ENCODE measurements at places on chromosomes 7 and 10. TPM values are rescaled to one million over a fixed set of nuclear protein-coding genes. Genes with fewer than 3 reads are reported as not detected.

- no peaks in the 10 kb centered on the region for H3K36me3 ChIP-seq
- peaks cover 18% of the 10 kb centered on the region for H3K4me1 ChIP-seq
- peak; percentile 99 for DNase-seq
- H3K27me3 ChIP-seq: no peaks in the 10 kb centered on the region
- no peak overlapping the region for H3K4me3 ChIP-seq
Measured at GRCh38 chr10:16965740-16966447, 148.7 kb upstream of the RSU1 start.

- H3K4me1 ChIP-seq: peaks cover 6% of the 10 kb centered on the region
- H3K4me3 ChIP-seq: no peak overlapping the region
- peaks cover 22% of the 10 kb centered on the region for H3K36me3 ChIP-seq
- no peak overlapping the region for H3K27ac ChIP-seq
Measured at GRCh38 chr7:50661345-50662040, 96.3 kb upstream of the DDC start.

DNA sequence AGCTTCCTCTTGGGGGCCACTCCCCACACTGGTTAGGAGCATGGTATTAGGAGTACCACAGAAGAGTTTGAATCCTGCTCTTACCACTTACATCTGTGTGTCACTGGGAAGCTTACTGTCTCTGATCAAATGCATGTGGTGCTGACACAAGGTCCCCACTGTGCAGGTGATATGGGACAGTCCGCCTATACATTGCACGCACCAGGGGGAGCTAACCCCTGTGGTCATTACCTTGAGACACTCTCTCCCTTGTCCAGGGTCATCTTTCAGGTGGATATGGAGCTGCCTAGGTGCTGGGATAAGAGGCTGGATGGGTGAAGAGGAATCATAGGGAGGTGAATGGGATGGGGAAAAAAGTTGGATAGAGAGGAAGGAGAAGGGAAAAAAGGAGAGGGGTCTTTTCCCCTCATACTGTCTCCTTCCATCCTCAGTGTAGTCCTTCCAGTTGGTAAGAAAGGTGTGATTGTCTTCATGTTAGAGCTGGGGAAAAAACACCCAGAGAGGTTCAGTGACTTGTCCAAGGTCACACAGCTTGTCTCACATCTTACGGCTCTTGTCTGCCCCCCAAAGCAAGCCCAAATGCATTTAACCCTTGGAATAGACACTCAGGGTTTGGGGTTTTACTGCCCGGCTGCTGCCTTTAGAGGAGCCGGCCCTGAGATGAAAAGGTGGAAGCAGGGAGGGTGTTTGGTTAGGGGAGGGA lies 125.9 kb downstream of the CDH23 start:
- no peak overlapping the region for H3K27ac ChIP-seq
- no peaks in the 10 kb centered on the region for H3K36me3 ChIP-seq
- no peak overlapping the region for H3K4me3 ChIP-seq
- H3K4me1 ChIP-seq: no peaks in the 10 kb centered on the region
- no peak for DNase-seq

GRCh38 chr7:158318511-158318913 lies 269.1 kb downstream of the PTPRN2 start:
- no peak overlapping the region for H3K27ac ChIP-seq
- no peak overlapping the region for H3K4me3 ChIP-seq
- H3K36me3 ChIP-seq: no peaks in the 10 kb centered on the region
- no peaks in the 10 kb centered on the region for H3K27me3 ChIP-seq

GRCh38 chr7:79064187-79064823 lies 389.2 kb downstream of the MAGI2 start:
- no peaks in the 10 kb centered on the region for H3K4me1 ChIP-seq
- DNase-seq: peak; percentile 4
- no peak overlapping the region for H3K27ac ChIP-seq
- H3K27me3 ChIP-seq: no peaks in the 10 kb centered on the region
- no peak overlapping the region for H3K4me3 ChIP-seq
- H3K36me3 ChIP-seq: no peaks in the 10 kb centered on the region

DNA sequence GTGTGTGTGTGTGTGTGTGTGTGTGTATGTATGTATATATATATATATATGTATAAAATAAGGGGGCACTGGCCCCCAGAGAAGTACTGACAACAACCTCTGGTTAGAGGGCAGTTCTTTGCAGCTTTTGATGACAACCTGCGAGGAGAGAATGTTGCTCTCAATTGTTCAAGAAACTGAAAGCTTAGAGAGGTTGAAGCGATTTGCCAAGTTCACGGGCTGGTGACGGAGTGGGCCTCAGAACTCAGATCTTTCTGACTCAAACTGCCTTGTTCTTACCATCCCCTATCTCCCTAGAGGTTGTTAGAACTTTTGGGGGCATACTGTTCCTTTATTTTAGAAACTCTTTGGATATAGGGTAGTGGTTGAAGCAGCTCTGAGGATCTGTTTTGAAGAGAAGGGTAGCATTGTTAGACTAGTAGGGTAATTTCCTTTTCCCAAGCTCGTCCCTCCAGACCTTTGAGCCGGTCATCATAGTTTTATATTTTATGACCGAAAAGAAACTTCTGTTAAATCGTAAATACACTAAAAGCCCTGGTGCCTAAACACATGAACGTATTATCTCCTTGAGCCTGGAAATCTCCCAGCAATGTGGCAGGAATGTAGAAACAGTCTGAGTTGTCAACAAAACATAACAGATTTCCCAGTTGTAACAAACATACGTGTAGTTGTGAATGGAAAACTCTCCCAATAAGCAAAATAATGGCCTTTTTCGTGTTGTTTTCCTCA lies 541.7 kb upstream of the GALNT17 start:
- no peak overlapping the region for H3K27ac ChIP-seq
- no peak overlapping the region for H3K4me3 ChIP-seq
- no peak for DNase-seq

DNA sequence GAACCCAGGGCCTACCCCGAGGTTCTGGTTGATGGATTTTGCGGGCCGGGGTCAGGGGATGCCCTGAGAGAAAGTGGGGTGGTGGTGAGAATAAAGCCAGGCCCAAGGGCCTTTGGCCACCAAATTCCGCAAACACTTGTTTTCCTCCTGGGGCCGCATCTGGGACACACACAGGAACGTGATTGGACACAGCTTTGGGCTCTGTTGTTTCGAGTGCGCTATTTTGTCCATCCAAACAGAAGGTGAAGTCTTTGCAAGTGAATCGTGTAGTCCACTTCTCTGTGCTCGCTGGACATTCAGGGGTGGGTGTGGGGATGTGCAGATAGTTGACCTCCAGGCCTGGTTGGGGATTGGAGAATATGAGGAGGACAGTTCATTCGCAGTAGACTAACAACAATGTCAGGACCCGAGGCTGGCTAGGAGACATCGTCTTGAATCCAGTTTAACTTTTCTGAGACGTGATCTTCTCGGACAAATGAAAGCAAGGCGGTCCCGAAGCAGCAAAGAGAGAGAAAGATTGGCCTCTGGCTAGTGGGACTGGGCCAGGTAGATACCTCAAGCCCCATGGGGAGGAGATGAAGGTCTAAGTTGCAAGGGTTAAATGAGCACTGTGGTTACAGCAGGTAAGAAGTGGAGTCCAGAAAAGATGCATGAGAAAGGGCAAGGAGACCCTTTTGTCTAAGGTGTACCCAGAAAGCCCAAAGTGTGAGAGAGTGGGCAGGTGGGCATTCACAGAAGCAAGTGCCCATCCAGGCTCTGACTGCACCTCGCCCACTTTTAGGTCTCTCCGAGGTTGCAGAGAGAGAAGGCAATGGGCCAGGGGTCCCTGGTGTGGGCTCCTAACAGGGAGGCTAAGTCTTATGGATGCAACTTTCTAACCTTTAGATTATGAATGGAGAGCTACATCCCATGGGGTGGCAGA lies 764 bp upstream of the FAM131B start:
- H3K36me3 ChIP-seq: peaks cover 2% of the 10 kb centered on the region
- no peak overlapping the region for H3K27ac ChIP-seq
- H3K4me1 ChIP-seq: no peaks in the 10 kb centered on the region
- H3K4me3 ChIP-seq: peak overlapping the region; percentile 84

DNA sequence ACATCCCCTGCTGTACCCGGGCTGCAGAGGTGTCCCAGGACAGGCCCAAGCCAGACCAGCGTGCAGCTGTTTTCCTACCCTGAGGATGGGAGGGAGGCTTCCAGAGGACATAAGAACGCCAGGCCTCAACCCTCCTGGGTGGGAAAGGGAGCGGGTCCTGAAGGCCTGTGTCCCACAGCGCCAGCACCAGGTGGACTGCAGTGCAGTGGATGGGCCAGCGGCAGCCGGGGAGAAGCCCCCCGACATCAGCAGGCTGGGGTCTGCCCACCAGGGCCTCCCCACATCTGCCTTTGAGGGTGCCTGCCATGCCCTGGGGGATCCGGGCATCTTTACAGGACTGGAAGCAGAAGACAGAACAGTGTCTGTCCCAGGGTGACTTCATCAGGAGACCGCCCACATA lies 22.8 kb upstream of the ZNF716 start:
- H3K36me3 ChIP-seq: no peaks in the 10 kb centered on the region
- no peak for DNase-seq
- no peak overlapping the region for H3K4me3 ChIP-seq
- no peaks in the 10 kb centered on the region for H3K4me1 ChIP-seq
- no peak overlapping the region for H3K27ac ChIP-seq

DNA sequence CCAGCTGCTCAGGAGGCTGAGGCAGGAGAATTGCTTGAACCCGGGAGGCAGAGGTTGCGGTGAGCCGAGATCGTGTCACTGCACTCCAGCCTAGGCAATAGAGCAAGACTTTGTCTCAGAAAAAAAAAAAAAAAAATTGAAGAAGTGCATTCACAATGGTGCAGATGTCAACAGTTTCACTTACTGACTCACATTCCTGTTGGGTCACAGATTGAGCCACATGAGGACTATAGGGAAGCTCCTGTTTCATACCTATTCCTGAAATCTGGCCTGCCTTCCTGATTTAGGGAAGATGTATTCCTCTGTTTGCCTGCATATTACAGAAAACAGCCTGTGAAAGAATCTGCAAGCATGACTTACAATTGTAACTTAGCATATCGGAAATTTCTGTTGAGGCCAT lies 78.2 kb downstream of the AKR1C4 start:
- H3K36me3 ChIP-seq: no peaks in the 10 kb centered on the region
- H3K4me1 ChIP-seq: no peaks in the 10 kb centered on the region
- no peak overlapping the region for H3K27ac ChIP-seq
- no peaks in the 10 kb centered on the region for H3K27me3 ChIP-seq

The CPEB3 gene
- 0.18 TPM for total RNA-seq

The BTBD16 gene
- not detected for total RNA-seq

The KCP gene
- total RNA-seq: not detected

The NRCAM gene
- total RNA-seq: 0.83 TPM
